ENCODE measurements at places on chromosomes 13 and 19.
A peak's percentile ranks its signal among the peaks of the same experiment; 100 is the strongest.

- DNase-seq = no peak
Measured at GRCh38 chr19:27722625-27723024, 1490.3 kb downstream of the UQCRFS1 start.

DNA sequence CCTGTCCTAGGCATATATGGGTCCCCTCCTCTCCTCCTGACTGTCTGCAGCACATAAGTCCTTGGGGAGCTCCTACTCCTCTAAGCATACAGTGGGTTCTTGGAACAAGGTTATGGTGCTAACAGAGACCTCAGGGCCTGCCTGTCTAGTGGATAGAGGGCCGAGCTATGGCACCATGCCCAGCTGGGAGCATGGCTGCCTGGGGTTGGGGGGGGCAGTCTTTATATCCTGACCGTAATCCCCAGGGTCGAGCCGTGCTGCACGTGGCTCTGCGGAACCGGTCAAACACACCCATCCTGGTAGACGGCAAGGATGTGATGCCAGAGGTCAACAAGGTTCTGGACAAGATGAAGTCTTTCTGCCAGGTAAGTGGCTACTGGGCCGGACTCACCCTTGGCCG is 3.3 kb downstream of the GPI start:
- DNase-seq = no peak

DNA sequence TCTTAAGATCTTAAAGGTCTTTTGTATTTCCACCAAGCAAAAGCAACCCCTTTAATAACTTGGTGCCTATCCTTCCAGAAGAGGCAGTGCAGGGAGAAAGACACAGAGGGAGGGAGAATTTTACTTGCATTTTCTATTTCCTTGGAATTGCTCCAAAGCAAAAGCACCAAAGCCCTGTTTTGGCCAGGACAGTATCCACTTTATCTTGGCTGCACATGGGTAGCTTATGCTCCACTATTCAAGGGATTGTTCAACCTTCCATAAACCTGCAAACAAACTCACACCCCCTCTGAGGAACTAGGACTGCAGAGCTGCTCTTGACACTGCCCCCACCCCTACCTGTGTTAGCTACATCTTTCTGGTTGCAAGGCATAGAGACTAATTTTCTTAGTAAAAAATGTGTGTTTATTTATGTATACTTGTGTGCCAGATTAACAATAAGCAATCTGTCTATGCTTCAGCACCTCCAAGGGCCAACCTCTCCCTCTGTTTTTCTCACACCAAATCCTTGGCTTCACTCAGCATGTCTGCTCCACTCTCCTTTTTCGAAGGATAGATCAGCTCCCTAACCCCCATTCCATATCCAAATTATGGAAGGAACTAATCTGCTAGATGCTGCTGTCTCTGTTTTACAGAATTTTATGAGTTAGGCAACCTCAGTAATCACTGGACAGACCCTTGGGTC is 68.1 kb upstream of the KLF12 start:
- DNase-seq = no peak

- DNase-seq = peak; percentile 54
Measured at GRCh38 chr19:51971624-51972023, 15.0 kb downstream of the ZNF350 start.

GRCh38 chr13:33678084-33678483 is 139.9 kb upstream of the RFC3 start:
- no peak for DNase-seq

DNA sequence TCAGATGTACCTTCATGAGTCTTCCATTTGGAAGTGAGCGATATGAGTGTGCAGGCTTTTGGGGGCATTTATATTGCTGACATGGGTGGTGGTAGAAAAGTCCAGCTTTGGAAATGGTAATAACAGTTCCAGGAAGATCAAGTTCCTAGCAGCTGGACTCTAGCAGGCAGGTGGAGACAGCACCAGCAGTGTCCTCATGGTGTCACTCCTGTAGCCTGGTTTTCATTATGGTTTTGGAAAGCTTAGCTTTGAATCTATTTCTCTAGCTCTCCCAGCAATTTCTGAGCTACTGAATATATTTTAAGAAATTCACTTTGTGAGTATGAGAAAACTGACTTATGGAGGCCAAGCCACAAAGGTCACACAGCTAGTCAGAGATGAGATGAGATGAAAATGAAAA is 523.2 kb upstream of the HTR2A start:
- no peak for DNase-seq

GRCh38 chr19:17448131-17448967 is at the start of gene TMEM221:
Gene TMEM221, minus strand, starts transcription at chr19:17448668. Its CDS starts 206 bp downstream, at chr19:17448462.
- DNase-seq = no peak

DNA sequence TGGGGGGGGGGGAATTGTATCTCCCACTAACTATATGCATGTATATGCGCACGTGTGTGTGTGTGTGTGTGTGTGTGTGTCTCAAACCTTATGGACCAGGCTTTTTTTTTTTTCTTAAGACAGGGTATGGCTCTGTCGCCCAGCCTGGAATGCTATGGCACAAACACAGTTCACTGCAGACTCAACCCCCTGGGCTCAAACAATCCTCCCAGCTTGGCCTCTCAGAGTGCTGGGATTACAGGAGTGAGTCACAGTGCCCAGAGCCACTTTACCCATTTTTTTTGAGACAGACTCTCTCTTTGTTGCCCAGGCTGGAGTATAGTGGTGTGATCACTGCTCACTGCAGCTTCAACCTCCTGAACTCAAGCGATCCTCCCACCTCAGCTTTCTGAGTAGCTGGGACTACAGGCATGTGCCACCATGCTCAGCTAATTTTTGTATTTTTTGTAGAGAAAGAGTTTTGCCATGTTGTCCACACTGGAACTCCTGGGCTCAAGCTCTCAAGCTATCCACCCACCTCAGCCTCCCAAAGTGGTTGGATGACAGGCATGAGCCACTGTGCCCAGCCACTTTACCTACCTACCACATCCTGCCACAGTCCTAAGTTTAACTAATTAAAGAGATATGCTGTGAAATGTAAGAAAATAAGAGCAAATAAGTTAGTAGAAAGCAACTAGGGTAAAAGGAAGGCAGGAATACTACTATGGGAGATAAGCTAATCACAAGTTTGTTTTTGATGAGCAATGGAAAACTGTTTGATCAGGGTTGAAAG is 2.4 kb downstream of the ZMYM5 start:
- DNase-seq = peak; percentile 68

DNA sequence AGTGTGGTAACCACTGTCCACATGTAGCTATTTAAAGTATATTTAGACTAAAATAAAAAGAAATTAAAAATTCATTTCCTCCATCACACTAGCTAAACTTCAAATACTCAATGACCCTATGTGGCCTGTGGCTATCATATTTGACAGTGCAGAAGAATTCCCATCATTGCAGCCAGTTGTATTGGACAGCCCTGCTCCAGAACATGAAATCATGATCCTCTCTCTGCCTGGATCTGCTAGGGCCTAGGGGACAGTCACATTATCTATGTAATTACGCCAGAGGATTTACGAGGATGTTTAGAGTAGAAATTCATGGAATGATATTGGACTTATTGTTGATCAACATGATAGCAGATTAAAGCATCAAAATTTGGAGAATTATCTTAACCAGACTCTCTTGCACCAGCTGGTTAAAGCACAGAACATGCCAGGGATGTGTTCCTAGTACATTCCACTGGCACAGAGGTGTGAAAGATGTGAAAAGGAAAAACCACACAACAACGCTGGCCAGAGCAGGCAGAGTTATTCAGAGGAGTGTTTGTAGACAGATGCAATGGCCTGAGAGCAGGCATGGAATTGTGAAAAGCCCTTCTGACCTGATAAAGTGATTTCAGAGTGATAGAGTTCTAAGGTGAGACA is 108.9 kb upstream of the STARD13 start:
- peak; percentile 22 for DNase-seq

DNA sequence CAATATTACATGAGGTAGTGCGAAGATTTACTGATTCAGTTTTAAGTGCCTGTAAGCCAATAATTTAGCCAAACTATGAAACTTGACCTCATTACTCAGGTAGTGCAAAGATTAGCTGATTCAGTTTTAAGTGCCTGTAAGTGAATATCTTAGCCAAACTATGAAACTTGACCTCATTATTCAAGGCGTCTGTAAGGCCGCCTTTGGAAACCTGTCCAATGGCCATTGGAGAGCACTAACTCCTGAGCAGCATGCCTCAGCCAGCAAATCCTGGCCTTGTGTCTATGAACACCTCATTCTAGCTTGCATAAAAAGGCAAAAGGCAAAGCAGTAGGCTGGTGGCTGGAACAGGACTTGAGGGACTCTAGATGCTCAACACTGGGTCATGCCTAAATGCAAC is 127.0 kb upstream of the GPR12 start:
- no peak for DNase-seq

DNA sequence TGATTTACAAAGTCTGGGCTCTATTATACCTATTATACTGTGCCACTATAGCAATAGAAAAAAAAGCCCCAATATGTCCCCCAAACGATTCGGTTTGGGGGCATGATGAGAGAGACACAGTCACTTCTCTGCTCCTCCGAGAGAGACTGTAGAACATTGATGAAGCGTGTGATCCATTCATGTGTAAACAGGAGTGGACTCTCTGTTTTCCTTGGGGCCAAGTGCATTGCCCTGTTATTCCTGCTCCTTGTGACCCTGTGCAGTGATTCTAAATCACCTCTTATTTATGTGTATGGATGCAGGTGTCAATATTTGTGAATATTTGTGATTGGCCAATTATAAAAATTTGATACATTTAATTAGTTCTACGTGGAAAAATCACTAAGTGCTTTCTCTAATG is 17.0 kb downstream of the F10 start:
- DNase-seq = no peak

GRCh38 chr13:109246001-109246400 is 540.4 kb downstream of the IRS2 start:
- no peak for DNase-seq

DNA sequence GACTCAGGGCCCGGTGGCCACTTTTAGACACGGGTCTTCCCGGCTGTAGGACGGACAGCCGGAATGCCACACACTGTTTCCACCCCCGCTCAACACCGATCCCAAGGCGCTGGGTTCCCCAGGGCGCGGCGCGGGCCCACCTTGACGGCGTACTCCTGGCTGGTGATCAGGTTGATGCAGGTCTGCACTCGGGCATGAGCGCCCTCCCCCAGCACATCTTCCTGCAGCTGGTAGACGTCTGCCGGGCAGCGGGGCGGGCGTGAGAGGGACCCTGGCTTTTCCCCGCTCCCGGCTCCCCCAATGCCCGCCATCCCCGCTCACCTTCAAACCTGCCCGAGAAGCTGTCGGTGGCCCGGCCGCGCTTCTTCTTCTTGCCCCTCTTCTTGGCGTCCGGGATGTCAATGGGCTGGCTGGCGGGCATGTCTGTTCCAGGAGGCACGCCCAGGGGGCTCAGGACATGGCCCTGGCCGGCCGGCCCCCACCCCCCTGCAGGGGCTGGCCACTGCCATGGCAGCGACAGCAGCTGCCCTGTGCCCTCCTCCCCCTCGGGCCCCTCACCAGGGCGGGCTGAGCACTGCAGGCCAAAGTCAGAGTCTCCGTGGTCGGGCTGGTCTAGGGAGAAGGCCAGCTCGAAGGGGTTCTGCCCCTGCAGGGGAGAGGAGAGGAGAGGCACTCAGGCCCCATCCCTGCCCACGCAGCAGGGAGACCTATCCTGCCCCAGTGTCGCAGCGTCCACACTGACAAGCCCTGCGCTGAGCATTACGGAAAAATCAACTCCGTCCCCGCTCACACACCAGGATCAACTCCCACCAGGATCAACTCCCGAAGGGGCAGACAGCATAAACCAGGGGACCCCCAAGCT is 4.8 kb downstream of the MKNK2 start:
- DNase-seq = no peak

- peak; percentile 16 for DNase-seq
Measured at GRCh38 chr19:42074513-42075363, 1.2 kb upstream of the ZNF574 start.

DNA sequence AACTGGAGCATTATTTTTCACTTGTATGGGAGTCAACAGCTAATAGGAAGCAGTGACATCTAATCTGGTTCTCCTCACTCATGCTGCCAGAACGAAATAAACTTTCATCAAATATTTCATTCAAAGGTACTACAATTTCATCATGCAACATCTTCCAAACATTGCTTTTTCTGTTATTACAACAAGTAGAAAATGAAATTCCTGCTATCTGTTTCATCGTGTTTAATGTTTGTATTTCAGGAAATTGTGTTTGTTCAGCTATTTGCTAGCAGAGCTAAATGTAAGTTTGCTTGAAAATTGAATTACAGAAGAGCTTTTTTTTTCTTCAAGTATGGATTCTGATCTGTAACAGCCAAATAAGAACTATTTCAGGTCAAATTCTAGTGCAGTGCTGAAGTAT is 90.1 kb downstream of the SLITRK6 start:
- DNase-seq = no peak

DNA sequence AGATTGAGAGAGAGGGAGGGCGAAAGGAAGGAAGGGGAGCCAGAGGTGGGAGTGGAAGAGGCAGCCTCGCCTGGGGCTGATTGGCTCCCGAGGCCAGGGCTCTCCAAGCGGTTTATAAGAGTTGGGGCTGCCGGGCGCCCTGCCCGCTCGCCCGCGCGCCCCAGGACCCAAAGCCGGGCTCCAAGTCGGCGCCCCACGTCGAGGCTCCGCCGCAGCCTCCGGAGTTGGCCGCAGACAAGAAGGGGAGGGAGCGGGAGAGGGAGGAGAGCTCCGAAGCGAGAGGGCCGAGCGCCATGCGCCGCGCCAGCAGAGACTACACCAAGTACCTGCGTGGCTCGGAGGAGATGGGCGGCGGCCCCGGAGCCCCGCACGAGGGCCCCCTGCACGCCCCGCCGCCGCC is at the start of gene TNFSF11:
Gene TNFSF11, plus strand, starts transcription at position 142 of the 400 bp plus-strand sequence. Its CDS starts 152 bp downstream, at position 294.
- DNase-seq = no peak

GRCh38 chr13:49082653-49083536 is 107.2 kb downstream of the FNDC3A start:
- DNase-seq = peak; percentile 94

- no peak for DNase-seq
Measured at GRCh38 chr19:36797786-36798108, 25.1 kb upstream of the ZNF850 start.

DNA sequence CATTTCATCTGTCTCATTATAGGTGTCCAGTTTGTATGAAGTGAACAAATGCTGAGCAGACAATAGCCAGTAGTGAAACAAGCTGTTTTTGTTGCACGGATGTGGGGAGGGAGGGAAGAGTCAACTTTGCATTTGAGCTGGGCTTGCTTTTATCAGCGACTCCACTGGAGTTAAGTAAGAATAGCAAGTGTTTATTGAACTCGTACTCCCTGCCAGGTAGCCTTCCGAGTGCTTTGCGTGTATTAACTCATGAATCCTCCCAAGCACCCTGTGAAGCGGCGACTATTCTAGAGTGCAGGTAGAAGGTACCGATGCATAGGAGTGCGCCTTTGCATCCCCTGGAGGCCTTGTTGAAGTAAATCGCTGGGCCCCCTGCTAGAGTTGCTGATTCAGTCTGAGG is 4.7 kb upstream of the ZNF444 start:
- no peak for DNase-seq

DNA sequence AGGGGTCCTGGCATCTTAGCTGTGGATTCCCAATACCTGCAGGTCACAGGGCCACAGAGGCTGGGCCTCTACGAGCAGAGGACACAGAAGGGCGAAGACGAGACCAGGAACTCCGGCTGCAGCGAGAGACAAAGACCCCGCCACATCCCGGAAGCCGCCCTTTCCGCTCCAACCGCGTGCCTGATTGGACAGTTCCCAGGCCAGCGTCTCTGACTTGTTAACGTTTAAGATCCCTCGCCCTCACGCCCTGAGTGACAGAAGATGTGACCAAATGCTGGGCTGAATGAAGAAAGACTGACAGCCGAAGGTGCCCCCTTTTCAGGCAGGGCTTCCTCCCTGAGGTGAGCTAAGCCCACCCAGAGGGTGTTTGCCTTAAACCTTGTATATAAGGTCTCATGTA is at the start of gene ZNF98:
Gene ZNF98, minus strand, starts transcription at position 136 of the 400 bp plus-strand sequence. Its CDS starts 122 bp downstream, at position 14.
- no peak for DNase-seq
